NCI-H524 (cell line): ENCODE measurements at places on chromosomes 7 and 10.

GRCh38 chr10:78664929-78665553 is 403.7 kb upstream of the ZMIZ1 start:
- no peak for DNase-seq

DNA sequence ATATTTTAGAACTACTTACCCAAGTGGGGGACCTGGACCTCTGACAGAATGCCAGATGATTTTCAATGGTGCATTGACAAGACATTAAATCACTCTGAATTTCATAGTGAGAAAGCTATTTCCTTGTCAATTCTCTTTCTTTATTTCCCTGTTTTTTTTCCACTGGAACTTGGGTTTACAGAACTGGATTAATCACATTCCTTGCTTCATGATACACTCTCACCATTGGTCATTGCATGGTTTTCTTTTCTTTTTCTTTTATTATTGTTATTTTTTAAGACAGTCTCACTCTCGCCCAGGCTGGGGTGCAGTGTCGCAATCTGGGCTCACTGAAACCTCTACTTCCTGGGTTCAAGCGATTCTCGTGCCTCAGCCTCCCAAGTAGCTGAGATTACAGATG is 38.5 kb upstream of the LBX1 start:
- no peak for DNase-seq

DNA sequence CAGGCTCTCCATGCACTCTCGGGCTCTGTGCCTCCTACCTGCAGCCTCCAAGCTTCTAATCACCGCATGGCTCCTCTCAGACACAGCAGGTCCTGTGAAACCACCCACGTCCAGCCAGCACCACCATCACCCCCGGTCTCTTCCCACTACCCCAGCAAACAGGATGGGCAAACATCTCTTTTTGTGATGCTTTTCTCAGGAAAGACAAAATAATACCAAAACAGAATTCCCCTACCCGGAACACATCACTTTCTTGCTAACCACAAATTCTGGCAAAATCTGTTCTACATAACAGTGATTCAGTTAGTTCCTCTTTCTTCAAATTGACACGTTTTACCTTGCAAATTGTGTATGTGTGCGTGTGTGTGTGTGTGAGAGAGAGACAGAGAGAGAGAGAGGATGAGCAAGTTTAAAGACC is 6.5 kb downstream of the SNX8 start:
- DNase-seq, result no peak

DNA sequence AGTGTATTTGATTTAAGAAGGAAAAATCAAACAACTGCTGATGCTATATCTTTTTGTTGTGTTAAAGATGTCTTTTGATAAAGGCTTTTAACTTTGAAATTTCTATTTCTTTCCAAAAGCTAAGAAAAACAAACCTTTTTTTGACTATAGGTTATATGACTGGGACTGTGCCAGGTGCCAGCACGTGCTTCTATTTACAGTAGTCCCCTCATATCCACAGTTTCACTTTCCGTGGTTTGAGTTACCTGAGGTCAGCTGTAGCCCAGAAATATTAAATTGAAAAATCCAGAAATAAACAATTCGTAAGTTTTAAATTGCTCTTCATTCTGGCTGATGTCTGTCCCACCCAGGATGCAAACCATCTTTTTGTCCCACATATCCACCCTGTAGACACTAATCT is 104.3 kb downstream of the BBS9 start:
- no peak for DNase-seq

DNA sequence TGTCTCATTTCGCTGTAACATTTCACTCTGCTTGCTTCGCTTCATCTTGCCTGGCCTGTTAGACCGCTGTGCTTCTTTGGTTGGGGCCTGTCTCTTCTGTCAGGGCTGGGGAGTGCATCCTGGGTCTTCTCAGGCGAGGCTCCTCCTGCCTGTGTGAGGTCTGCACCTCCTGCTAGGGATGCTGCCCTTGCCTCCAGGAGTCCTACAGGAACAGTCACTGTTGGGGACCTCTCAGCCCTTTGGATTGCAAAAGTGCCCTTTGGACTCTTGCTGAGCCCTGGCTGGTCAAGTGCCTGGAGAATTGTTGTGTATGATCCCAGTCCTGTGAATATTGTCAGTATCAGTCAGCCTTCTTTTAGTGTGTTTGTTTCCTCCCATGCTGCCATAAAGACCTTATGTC is 84.1 kb downstream of the MDFIC start:
- DNase-seq, result no peak

GRCh38 chr7:101957744-101958525 is 140.5 kb downstream of the CUX1 start:
- no peak for DNase-seq

DNA sequence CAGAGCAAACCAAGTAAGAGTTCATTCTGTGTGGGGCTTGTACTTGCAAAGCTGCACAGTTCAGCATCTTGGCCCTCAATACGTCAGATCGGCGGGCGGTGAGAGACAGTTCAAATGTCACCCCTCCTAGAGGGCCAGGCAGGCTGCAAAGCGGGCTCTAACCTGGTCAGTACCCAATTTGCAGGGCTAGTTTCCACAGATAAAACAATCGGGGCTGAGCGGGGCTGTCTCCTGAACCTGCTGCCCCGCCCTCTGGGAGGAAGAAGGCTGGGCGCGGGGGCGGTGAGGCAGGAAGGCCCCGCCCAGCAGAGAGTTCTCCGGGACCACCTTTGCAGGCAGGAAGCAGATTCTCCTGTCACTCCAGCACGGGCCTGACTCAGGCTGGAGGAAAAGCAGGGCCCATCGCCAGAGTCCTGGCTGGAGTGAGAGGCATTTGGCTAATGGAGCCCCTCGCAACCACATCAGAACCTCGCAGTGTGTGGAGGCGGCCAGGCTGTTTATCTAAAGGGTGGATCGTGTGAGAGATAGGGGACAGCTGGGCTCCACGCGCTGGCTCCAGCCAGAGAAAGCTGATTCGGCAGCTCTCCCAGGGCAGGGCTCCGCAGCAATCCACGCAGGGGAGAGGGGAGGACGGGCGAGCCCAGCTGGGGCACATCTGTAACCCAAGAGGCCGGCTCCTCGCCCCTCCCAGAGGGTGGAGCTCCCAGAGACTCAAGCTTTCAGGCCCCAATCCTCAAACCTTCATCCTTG is 83.1 kb downstream of the SH3PXD2A start:
- DNase-seq, result peak; percentile 52

- no peak for DNase-seq
Measured at GRCh38 chr7:16106869-16107268, 314.5 kb downstream of the CRPPA start.

DNA sequence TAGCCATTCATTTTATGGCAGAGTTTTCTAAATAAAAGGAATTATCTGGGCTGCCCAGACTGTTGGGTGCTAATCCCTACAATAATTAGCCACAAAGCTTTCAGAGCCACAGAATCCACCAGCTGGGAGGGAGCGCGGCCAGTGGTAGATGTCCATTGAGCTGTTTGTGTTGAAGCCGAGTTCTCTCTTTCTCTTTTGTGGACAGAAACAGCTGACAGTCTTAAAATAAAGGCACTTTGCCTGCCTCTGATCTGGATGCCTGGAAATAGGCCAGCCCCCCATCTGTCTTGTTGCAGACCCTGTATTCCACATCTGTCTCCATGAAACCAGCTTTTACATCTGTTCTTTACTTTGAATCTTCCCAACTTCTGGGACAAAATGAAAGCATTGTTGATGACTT is 66.1 kb downstream of the MTPN start:
- DNase-seq, result peak; percentile 85

DNA sequence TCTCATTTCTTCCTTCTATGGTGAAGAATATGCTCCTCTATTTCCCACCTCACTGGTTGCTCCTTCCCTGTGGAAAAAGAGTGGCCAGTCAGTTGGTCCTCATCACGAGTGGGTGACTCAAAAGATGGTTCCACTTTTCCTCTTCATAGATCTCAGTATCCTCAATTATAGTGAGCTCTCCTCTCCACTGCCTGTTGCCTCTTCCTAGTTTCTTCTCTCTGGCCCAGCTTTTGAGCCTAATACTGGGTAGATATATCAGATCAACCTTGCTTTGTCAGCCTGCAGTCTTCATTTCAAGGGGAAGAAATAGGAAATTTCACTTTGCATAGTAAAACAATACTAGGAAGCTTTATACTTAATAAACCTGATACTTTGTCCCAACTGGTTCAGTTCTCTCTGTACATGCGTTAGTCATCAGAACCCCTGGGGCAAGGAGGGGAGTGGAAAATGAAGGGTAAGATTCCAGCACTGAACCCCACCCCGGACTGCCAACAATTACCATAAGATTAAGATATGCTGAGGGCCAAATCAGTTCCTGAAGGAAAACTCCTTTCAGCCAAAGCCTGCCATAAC is 15.5 kb upstream of the WNT16 start:
- no peak for DNase-seq

DNA sequence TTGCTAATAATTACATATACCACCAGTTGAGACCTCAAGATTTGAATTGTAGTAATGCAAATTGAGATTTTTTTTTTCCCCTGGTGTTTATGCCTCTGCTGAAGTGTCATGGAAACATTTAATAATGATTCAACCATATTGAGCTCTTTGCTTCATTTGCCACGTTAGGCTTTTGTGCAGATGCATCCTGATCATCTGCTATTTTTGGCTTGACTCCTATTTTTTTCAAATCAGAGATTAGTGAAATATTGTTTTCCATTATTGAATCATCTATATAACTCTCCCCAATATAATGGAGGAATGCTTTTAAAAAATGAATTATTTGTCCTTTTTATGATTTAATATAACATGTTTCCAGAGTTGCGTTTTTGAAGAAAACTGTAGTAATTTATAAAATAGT is 115.1 kb downstream of the SRI start:
- DNase-seq, result no peak
